ENCODE measurements at places on chromosomes 13 and 19.

GRCh38 chr13:27659145-27659865, 37.6 kb downstream of the POLR1D start:
- no peak for DNase-seq

GRCh38 chr13:111590796-111591195, 270.4 kb downstream of the TEX29 start:
- DNase-seq = no peak

GRCh38 chr13:27641711-27642502, 20.2 kb downstream of the POLR1D start:
- DNase-seq = no peak

- no peak for DNase-seq
Measured at GRCh38 chr19:6453951-6454565, 5.5 kb downstream of the SLC25A23 start.

- DNase-seq = no peak
Measured at GRCh38 chr13:102909971-102910370, 64.1 kb downstream of the ERCC5 start.

DNA sequence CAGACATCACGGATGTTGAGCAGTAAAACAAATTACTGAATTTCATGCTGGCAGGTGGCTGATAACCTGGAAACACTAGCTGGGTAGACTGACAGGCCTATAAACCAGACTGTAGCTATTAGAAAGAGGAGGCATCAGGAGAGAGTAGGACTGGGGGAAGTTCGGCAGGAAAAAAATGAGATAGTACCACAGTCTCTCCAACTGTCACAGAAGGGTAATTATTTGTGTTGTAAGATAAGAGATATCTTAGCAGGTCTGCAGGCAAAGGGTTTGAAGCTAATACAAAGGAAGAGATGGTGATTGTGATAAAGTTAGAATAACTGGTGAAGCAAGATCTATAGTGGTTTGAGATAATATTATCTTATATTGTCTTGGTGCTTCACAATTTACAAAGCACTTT, 41.7 kb downstream of the MIPEP start:
- DNase-seq = no peak

- no peak for DNase-seq
Measured at GRCh38 chr13:33262594-33262993, 23.0 kb downstream of the STARD13 start.

DNA sequence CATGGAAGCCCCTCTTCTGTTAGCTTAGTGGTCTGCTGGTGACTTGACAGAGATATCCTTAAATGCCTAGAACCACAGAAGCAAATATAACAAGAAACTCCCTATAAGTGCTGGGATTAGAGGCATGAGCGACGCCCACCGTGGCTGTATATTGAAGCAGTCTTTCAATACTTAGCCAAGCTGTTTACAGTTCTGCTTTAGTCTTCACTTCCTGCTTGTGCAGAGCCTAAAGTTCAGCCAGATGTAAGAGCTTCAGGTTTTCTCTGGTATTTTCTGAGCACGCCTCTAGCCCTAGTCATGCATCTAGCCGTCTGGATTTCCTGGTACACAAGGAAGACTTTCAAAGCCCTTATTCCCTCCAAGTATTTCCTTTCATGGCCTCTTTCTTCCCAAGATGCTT, 28.5 kb downstream of the TRPM4 start:
- no peak for DNase-seq

DNA sequence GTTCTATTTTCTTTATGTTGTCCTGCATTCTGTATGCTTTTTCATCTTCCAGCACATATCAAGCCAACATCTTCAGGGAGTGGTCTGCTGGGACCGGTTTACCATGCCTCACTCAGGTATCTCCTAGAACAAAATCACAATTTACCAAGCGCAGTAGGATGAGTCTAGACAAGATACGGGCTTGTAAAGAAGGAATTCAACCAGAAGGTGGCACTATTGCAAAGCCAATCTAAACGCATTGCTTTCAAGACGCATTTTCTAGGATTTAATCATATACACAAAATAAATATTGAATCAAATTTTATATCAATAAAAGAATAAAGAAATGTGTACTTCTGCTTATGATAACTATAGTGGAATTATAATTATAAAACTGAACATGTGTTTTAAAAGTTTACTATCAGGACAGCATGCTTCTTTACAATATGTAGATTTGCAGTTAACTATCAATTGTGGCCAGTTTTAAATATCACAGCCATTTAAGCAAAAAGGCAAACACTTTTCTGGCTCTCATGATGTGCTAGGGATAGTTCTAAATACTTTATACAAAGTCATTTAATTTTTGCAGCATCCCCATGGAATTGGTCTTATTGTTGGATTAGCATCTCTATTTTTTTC, 16.1 kb upstream of the TPP2 start:
- DNase-seq = no peak

DNA sequence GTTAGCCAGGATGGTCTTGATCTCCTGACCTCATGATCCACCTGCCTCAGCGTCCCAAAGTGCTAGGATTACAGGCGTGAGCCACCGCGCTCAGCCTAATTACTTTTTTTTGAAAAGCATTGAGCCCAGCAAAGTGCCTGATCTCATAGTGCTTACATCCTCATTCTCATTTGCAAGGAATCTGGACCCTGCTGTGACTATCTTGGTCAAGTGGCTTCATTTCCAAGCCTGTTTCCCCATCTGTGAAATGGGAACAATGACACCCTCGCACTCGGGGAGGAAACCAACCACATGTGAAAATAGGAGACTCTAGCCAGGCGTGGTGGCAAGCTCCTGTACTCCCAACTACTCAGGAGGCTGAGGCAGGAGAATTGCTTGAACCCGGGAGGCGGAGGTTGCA, 1.6 kb upstream of the PLEKHA4 start:
- DNase-seq = no peak

GRCh38 chr13:99339230-99339721, 32.1 kb upstream of the GPR183 start:
- no peak for DNase-seq

DNA sequence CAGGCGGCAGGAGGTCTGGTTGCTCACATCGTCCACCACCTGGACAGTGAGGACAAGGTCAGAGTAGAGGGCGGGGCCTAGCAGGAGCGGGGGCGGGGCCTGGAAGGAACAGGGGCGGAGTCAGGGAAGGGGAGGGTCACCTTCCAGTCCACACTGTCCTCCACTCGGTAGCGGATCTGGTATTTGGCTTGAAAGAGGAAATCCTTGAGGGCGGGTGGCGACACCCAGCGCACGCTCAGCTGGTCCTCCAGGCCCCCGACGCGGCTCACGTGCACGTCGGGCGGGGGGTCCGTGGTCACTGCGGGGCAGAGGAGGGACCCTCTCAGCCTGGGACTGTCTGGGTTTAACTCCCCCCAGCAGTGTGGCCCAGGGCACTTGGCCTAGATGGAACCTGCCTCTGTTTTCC, 8.2 kb downstream of the REX1BD start:
- DNase-seq = no peak

GRCh38 chr13:93397619-93398018, 171.0 kb downstream of the GPC6 start:
- no peak for DNase-seq

- no peak for DNase-seq
Measured at GRCh38 chr19:4122480-4122879, 1.4 kb downstream of the MAP2K2 start.

DNA sequence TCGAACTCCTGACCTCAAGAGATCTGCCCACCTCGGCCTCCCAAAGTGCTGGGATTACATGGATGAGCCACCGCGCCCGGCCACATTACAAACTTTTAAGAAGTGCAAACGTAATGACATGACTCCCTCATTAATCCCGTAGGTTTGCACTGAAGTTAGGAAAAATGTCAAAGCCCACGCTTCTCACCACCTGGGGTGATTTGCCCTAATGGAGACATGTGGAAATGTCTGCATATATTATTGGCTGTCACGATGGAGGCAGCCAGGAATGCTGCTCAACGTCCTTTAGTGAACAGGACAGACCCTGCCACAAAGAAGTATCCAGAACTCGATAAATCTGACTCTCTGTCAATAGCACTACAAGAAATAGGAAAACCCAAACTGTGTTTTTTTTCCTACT, 21.0 kb downstream of the NLRP9 start:
- no peak for DNase-seq

DNA sequence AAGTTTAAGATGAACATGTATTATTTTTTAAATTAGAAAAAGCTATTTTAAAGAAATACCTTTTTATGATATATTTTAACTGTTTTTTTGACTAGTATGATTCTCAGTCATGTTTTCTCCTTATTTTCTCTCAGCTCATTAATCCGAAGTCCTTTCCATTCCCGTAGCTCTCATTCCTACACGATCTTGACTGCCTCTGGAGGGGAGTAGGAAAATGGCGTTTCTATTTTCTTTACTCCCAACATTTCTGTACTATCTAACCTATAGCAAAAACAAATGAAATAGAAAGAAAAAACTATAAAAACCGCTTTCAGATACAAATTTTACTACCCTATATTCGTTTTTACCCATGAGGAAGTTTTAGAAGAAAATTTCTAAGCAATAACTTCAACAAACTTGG, 343.8 kb downstream of the RBM26 start:
- no peak for DNase-seq
